ENCODE measurements at places on chromosomes 5 and 9. TPM values are rescaled to one million over a fixed set of nuclear protein-coding genes. Genes with fewer than 3 reads are reported as not detected.

IL3 gene
- not detected for total RNA-seq

HMMR gene
- total RNA-seq, result 0.14 TPM

GRCh38 chr5:154486427-154486866 lies 8.4 kb upstream of the HAND1 start:
- H3K4me1 ChIP-seq, result no peaks in the 10 kb centered on the region
- H3K36me3 ChIP-seq, result no peaks in the 10 kb centered on the region
- H3K27ac ChIP-seq, result no peak overlapping the region

AMBP gene
- 62.7 TPM for total RNA-seq

FAM163B gene
- total RNA-seq, result not detected

TAS2R1 gene
- not detected for total RNA-seq

GRCh38 chr9:111386386-111386785 lies 56.4 kb upstream of the OR2K2 start:
- no peak overlapping the region for H3K4me3 ChIP-seq
- no peaks in the 10 kb centered on the region for H3K4me1 ChIP-seq
- H3K36me3 ChIP-seq, result no peaks in the 10 kb centered on the region
- DNase-seq, result no peak
- H3K27me3 ChIP-seq, result no peaks in the 10 kb centered on the region

DNA sequence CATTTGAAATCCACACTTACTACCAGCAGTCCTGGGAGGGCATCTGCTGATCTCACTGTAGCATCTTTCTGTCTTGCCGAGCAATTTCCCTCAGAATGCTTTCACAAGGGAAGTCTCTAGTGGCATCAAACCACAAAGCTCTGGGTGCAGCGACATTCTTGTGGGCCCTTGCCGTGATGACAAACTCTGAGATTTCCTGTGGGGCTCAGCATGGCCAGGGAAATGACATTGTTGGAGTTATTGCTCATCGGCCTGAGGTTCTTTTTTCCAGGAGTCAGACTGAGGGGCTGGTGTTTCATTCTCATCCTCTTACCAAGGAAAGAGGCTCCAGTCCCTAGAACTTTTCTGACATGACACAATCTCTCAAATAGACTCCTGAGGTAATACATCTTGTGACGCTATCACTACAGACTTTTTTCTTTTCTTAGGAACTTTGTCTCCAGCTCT lies 51.4 kb downstream of the PFDN1 start:
- no peaks in the 10 kb centered on the region for H3K27me3 ChIP-seq
- H3K36me3 ChIP-seq, result peaks cover 4% of the 10 kb centered on the region
- H3K4me3 ChIP-seq, result no peak overlapping the region
- no peak for DNase-seq

- H3K27ac ChIP-seq, result no peak overlapping the region
- H3K27me3 ChIP-seq, result no peaks in the 10 kb centered on the region
- no peaks in the 10 kb centered on the region for H3K4me1 ChIP-seq
These were observed 362.8 kb upstream of the ADAMTSL1 start for GRCh38 chr9:18111146-18111545.

LHX3 gene
- not detected for total RNA-seq

DNA sequence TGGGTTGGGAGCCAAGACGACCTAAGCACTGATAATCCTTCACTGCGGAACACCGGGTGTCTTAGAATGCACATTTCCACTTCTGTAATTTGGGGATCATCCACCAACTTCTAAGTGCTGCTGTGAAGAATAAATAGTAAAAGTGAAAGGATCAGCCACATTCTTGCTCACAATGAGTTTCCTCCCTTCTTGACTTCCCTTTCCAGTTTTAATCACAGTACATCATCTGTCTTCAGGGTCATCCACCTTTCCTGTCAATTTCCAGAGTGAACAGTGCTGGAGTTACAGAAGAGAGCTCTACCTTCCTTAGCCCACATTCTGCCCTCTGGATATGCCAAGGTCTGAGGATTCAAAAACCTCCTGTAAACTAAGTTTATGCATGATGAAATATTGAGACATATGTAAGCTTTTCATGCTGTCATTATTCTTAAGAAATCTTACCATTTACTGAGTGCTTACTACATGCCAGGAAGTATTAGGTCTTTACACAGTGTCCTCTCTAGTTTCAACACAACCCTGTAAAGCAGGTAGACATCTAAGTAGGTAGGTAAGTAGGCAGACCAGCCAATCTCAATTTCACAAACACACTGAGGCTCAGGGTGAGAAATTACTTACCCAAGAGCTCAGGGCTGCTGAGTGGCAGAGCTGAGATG lies 105.2 kb downstream of the CDK5RAP2 start:
- H3K27me3 ChIP-seq, result no peaks in the 10 kb centered on the region
- no peak for DNase-seq
- no peak overlapping the region for H3K27ac ChIP-seq
- no peaks in the 10 kb centered on the region for H3K4me1 ChIP-seq
- H3K4me3 ChIP-seq, result no peak overlapping the region

CCNO gene
- total RNA-seq, result 5.1 TPM

DNA sequence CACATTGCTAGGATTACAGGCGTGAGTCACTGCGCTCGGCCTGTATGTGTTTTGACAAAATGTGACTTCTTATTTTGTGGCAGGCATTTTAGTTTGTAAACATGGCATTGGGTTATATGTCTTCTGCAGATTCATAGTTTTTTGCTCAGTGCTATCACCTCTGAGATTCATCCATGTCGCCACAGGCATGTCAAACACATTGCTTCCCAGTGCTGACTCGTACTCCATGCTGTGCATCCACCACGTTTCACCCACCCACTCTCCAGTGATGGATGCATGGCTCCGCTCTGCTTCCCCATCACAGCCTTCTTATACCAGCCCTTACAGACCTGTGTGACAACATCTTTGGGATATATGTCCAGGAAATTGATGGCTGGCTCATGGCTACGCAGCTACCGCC lies 158.8 kb downstream of the GAS1 start:
- no peaks in the 10 kb centered on the region for H3K36me3 ChIP-seq
- no peaks in the 10 kb centered on the region for H3K4me1 ChIP-seq
- no peak overlapping the region for H3K4me3 ChIP-seq

GRCh38 chr5:366541-367357 lies 45.2 kb downstream of the AHRR start:
- H3K4me1 ChIP-seq, result no peaks in the 10 kb centered on the region
- DNase-seq, result no peak
- no peak overlapping the region for H3K27ac ChIP-seq
- H3K27me3 ChIP-seq, result no peaks in the 10 kb centered on the region

DNA sequence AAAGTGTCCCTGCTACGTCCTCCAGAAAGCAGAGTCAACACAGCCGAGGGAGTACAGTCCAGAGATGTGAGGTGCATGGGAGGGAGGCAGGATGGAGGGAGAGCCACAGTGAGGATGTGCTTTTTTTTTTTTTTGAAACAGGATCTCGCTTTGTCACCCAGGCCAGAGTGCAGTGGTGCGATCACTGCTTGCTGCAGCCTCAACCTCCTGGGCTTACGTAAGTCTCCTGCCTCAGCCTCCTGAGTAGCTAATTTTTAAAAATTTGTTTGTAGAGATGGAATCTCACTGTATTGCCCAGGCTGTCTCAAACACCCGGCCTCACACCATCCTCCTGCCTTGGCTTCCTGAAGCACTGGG lies 33.2 kb upstream of the ALDH1B1 start:
- H3K4me1 ChIP-seq, result no peaks in the 10 kb centered on the region
- no peaks in the 10 kb centered on the region for H3K27me3 ChIP-seq
- H3K36me3 ChIP-seq, result no peaks in the 10 kb centered on the region
- no peak overlapping the region for H3K4me3 ChIP-seq
- no peak overlapping the region for H3K27ac ChIP-seq
- DNase-seq, result no peak

DNA sequence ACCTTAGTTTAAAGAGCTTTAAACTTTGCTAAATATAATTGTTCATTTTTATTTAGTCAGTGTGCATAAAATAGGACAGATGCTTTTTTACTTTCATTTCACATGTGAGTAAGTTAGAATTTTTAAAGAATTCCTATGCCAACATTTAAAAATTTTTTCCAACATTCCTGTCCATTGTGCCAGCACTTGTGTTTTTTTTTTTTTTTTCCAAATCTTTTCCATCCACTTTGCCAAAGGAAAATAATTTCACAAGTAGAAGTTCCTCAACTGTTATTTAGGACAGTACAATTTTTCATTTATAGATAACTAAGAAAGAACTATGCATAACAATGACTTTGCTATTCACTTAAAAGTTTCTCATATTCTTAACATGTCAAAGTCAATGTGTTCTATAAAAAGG lies 189.5 kb downstream of the ADAMTS6 start:
- no peak overlapping the region for H3K4me3 ChIP-seq
- no peaks in the 10 kb centered on the region for H3K27me3 ChIP-seq
- no peaks in the 10 kb centered on the region for H3K4me1 ChIP-seq
- no peaks in the 10 kb centered on the region for H3K36me3 ChIP-seq
- H3K27ac ChIP-seq, result no peak overlapping the region

TNFSF8 gene
- total RNA-seq, result 0.12 TPM

All from pancreas (tissue), 10 donors.